ENCODE measurements at places on chromosomes 12 and 14. TPM values are rescaled to one million over a fixed set of nuclear protein-coding genes. Genes with fewer than 3 reads are reported as not detected.

- DNase-seq = no peak
Measured at GRCh38 chr12:91111366-91112325, at the start of gene LUM. LUM (minus strand) TSS chr12:91111494; CDS start chr12:91108979, 2,515 bp downstream.

GRCh38 chr12:30979371-30980259, 53.1 kb downstream of the TSPAN11 start:
- peak; percentile 93 for DNase-seq

DNA sequence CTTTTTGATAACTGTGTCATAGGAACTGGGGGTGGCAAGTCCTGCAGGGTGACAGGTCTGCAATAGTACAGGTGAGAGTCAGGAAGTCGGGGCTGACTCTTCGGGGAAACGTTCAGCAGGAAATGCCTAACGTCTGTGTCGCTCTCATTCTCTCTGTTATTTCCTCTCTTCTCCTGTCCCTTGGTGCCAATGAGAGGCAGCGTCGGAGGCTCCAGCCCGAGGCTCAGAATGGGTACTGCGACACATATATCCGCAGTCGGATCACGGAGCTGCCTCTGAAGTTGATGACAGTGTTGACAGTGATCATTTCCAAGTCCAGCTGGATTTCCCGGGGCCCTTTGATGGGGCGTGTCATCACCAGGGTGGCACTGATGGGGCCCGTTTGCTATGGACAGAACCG, 2.7 kb upstream of the TC2N start:
- no peak for DNase-seq

- DNase-seq = no peak
Measured at GRCh38 chr12:78981-79380, 12.4 kb downstream of the IQSEC3 start.

DNA sequence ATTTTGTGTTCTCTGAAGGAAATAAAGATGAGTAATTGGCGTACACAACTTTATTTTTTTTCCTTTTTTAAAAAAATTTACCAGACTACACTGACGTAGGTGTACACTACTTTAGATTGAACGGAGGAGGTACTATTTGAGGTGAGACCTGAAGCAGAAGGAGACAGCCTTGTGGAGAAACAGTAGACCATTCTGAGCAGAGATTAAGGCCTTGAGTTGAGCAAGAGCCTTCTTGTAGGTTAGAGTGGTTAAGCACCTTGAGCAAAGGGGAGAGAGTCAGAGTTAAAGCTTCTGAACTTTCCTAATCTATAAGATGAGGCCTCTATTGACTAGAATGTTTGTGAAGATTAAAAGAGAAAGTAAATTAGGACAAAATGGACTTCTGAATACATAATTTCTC, 2.5 kb downstream of the LEMD3 start:
- DNase-seq = no peak

DNA sequence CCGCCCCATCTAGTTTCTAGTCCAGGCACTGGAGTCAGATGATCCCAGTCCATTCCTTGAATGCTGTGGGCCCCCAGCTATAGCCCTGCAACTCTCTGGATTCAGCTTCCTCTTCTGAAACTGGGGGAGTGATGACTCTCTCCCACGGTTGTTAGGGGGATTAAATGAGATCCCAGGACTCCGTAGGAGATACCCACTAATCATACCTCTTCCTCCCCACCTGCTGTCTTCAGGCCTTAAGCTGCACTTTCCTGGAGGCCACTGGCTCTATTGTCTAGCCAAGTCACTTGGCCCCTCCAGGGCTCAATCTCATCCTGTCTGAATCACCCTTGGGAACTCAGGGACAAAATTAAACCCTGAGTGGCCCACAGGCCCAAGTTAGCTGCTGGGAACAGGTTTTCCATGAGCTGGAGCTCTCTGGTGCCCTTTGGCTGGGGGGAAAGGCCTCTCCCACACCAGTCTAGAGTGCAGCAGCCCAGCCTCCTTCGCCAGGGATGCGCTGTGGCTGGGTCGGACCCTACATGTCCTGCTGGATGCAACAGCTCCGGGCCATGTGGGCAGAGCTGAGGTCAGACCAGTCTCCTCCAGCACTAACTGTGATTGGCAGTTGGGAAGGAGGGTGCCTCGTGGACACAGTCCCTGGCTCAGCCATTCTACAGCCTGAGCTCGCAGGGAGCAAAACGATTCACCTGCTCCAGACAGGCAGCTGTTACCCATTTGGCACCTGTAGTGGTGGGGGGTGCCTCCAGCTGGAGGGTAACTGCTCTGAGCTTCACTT, 6.0 kb upstream of the ASB2 start:
- DNase-seq = no peak

- DNase-seq = no peak
Measured at GRCh38 chr14:56505361-56505760, 74.2 kb upstream of the TMEM260 start.

GRCh38 chr14:74634481-74634880, 22.4 kb upstream of the LTBP2 start:
- peak; percentile 82 for DNase-seq

DNA sequence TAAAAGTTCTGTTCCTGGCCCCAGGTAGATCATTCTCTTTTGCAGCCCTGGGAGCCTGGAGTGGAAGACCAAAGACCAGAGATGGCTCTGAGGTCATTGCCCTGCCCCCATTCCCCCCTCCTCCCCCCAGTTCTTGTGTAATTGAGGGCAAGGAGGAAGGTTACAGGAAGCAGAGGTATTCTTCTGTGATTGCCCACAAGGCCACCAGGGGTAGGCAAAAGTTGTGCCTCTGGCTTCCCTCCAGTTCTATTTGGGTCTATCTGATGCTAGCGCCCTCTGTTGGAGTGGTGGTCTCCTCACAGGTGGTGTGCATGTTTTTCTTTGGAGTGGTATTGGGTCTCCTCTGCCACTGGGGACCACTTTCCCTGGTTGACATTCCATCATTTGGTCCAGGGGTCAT, 41.2 kb upstream of the CRY1 start:
- no peak for DNase-seq

GRCh38 chr12:93857279-93857938, 180.2 kb downstream of the CRADD start:
- no peak for DNase-seq

GRCh38 chr12:29710104-29710503, 73.6 kb downstream of the TMTC1 start:
- no peak for DNase-seq

- DNase-seq = peak; percentile 68
Measured at GRCh38 chr12:132610866-132611602, 652 bp upstream of the LRCOL1 start.

- DNase-seq = no peak
Measured at GRCh38 chr14:101869217-101869616, 95.2 kb upstream of the DYNC1H1 start.

DNA sequence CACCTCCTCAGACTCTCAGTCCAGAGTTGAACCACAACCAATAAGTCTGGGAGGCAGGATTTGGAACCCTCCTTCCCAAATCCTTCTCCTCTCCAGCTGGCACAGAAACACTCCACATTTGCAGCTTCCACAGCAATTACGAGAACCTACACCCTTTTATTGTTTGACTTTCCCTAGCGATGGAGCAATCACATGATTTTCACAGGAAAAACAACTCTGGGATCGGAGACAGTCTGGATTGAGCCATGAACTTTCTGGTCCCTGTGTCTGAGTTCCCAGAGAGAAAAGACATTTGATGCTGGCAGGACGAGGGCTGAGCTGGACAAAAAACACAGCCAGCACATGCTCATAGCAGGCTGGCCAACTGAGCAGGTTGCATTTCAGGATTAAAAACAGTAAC, 49.0 kb upstream of the STON2 start:
- no peak for DNase-seq

DNA sequence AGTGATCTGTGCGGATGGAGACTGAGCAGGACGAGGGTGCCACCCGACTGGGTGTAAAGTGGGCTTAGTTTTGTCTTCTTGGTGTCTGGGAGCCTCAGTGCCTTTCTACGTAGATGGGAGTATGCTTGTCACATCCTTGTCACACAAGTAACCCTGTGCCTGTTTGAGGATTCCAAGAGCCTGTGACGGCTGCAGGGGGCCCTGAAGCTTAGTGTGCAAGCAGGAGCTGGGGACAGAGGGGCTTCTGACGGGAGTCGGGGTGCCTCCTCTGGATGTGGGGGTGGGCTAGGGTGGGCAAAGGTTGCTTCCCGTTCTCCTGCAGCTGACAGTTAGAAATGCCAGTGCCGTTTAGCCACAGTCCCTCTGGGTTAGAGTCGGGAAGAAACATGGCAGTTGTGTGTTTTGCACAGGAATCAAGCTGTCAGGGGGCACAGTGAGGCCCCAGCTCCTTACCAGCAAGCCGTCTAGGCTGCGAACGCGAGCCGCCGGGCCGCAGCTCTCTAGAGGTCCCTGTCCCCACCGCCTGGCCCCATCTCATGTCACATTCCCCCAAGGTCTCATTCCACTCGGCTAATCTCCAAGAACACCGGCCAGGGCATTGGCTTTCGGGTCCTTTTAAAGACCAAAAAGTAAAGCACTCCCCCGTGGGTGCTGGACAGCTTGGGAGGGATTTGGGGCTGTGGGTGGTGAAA, 7.0 kb downstream of the RTL1 start:
- peak; percentile 13 for DNase-seq

DNA sequence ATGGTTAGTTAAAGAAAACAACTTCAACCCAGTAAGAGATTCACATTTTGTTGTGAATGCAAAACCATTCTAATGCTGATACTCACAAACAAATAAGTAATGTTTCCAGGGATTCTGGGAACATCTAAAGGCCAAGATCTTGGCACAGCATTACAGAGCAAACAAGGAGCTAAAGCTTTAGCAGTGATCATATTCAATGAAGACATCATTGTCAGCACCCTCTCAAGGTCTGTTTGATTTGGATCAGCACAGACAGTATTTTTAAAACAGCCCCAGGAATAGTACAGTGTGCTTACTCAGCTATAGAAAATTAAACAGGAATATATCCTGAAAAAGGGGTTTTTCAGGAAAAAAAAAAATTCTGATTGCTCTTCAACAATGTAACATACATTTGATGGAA, 71.4 kb downstream of the TMEM260 start:
- DNase-seq = no peak

- DNase-seq = no peak
Measured at GRCh38 chr12:118175823-118176447, 40.0 kb downstream of the PEBP1 start.

- no peak for DNase-seq
Measured at GRCh38 chr14:81694419-81694818, 160.8 kb upstream of the SEL1L start.

DNA sequence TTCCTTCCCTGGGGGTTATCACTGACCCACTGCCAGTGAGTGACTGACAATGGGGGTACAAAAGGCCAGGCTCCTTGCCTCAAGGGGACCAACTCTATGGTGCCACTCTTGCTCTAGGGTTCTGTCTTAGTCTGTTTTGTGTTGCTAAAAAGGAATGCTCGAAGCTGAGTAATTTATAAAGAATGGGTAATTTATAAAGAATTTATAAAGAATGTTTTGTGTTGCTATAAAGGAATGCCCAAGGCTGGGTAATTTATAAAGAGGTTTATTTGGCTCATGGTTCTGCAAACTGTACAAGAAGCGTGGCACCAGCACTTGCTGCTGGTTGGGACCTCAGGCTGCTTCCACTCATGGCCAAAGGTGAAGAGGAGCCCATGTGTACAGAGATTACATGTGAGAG, 15.8 kb upstream of the RASSF8 start:
- no peak for DNase-seq

DNA sequence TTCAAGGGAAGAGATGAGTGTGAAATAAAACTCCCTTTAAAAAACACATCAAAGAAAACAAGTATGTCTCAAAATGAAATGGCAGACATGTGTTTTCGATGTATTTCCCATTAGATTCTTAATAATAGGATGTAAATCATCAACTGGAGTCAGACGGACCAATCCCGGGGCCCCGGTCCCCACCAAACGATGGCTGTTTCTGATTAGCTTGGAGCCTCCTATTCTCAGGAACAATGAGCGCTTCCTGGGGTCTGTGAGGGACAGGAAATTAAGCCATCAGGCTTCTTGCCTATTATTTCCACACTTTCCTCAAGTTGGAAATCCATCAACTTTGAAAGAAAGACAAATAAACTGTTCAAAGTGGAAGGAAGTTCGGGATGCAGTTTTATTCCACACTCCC, 179.4 kb downstream of the EFCAB11 start:
- no peak for DNase-seq

- DNase-seq = no peak
Measured at GRCh38 chr12:52207106-52207505, 15.3 kb upstream of the KRT80 start.

DNA sequence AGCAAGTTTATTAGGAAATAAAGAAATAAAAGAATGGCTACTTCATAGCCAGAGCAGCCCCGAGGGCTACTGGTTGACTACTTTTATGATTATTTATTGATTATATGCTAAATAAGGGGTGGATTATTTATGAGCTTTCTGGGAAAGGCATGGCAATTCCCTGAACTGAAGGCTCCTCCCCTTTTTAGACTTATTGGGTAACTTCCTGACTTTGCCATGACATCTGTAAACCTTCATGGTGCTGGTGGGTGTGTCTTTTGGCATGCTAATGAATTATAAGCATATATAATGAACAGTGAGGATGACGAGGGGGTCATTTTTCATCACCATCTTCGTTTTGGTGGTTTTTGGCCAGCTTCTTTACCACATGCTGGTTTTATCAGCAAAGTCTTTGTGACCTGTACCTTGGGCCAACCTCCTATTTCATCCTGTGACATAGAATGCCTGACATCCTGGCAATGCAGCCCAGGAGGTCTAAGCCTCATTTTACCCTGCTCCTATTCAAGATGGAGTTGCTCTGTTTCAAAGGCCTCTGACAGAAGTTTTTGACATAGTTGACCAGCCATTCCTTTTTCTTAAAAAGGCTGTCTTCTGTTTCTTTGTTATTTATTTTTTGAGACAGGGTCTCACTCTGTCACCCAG, 11.1 kb upstream of the PTGES3 start:
- DNase-seq = peak; percentile 22

GRCh38 chr12:92369056-92369455, 223.4 kb upstream of the BTG1 start:
- DNase-seq = no peak

- no peak for DNase-seq
Measured at GRCh38 chr12:131209082-131210070, 255.7 kb downstream of the ADGRD1 start.

DNA sequence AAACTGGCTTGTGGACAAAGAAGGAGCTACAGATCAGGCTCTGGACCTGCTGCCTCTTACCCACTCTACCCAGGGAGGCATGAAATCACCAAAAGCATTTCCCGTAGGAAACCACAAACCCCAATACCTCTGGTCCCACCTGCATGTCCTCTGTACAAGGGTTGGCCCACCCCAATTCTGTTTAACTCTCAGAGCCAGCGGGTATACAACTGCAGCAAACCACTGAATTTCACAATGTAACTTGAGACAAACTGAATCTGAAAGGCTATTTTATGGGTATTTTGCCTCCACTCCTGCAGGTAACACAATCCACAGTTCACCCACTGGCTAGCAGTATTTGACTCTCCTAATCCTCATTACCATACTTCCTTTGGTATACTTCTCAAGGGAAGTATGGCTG, 16.5 kb downstream of the SIX1 start:
- no peak for DNase-seq

Gene DENR
- total RNA-seq = 44.5 TPM

Gene TSPAN9
- 13.0 TPM for total RNA-seq

Gene SLC17A8
- total RNA-seq = not detected

Gene MANSC4
- total RNA-seq = not detected

Gene KRT80
- total RNA-seq = 0.59 TPM

Gene KLHL42
- total RNA-seq = 42.0 TPM

Gene KRT75
- total RNA-seq = not detected

Gene KRT3
- not detected for total RNA-seq

Gene PLEKHD1
- under 0.01 TPM for total RNA-seq

Gene POTEG
- total RNA-seq = 0.36 TPM

Measured in osteoblast (primary cell).